ENCODE measurements at places on chromosomes 4 and X. TPM values are rescaled to one million over a fixed set of nuclear protein-coding genes. Genes with fewer than 3 reads are reported as not detected.
A peak's percentile ranks its signal among the peaks of the same experiment; 100 is the strongest.

GRCh38 chrX:51824061-51824460, 69.4 kb upstream of the MAGED1 start:
- DNase-seq, result no peak

Gene FAM184B
- total RNA-seq, result under 0.01 TPM

Gene PNMA6A
- total RNA-seq, result 1.2 TPM

GRCh38 chr4:180560896-180561295, 1682.3 kb upstream of the TENM3 start:
- no peak for DNase-seq

DNA sequence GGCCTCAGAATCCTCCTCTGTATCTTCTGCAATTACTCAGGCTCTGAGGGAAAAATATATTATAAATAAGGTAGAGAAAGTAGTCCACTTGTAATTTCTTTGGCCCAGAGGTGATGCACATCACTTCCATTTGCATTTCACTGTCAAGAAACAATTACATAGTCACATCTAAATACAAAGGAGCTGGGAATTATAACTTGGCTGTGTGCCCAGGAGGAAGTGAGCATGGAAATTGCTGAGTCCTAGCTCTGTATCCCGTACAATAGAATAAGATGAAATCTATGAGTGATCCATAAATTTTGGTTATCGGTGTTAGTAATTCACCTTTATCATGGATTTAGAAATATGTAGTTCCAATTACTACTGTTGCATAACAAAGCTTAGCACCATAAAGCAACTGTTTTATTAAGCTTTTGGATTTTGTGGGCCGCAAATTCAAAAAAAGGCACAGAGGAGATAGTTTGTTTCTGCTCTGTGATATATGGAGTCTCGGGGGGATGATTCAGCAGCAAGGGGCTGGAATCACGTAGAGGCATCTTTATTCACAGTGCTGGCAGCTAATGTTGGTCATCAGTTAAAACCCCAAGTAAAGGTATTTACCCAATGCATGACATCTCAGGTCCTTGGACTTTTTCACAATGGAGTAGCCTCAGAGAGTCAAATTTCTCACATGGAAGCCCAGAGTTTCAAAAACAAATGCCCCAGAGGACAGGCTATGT, 241.4 kb upstream of the GALNT7 start:
- DNase-seq, result no peak

- DNase-seq, result no peak
Observed at GRCh38 chrX:42384956-42385355, 393.0 kb downstream of the PPP1R2C start.

DNA sequence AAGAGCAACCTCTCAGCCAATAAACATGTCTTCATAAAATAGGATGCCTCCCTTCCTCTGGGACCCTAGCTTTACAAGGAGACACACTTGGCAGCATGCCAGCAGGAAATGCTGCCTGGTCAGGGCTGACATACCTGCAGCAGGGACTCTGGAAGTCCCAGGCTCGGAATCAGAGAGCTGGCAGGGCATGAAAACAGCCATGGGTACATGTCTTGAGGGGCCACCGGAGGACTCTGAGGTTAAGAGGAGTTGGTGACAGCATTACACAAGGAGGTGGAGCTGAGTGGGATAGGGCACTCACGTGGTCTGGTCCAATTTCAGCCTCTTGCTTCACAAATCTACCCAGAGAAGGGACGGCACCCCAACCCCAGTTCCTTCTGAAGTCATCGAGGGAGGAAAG, 15.7 kb downstream of the MSX1 start:
- no peak for DNase-seq

- DNase-seq, result no peak
Observed at GRCh38 chr4:14924076-14924811, 78.0 kb upstream of the CPEB2 start.

Gene SLC39A8
- total RNA-seq, result 11.2 TPM

GRCh38 chr4:147044241-147044640, 98.6 kb upstream of the TTC29 start:
- DNase-seq, result no peak

Gene PASD1
- not detected for total RNA-seq

- DNase-seq, result no peak
Observed at GRCh38 chrX:11968991-11969390, 169.3 kb upstream of the FRMPD4 start.

DNA sequence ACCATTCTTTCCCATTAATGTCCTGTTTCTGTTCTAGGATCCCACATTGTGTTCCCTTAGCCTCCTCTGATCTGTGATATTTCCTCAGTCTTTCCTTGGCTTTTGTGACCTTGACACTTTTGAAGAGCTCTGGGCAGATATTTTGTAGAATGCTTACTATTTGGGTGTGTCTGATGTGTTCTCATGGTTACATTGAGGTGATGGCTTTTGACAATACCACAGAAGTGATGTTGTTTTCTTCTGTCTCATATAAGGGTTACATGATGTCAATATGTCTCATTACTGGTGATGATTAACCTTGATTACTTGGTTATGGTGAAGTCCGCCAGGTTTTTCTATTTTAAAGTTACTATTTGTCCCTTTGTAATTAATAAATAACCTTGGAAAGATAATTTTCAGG, 183.7 kb downstream of the SOWAHB start:
- DNase-seq, result no peak

GRCh38 chrX:28015993-28016392, 34.7 kb upstream of the DCAF8L1 start:
- DNase-seq, result no peak

DNA sequence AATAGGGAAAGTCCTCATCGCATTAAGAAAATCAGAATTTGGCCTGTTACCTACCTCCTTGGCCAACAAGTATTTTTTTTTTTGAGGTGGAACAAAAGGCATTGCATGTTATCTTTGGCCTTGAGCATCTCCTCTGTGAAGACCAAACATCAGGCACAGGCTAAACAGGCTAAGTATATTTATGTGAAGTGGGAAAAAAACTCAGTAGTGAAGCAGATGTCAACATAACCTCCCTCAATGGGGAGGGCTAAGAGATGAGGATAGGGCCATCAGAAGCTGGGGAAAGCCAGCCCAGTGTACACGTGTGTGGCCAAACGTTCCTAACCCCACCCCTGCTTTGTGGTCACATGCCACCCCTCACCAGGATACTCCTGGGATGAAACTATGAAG, 102.5 kb downstream of the FNIP2 start:
- no peak for DNase-seq

DNA sequence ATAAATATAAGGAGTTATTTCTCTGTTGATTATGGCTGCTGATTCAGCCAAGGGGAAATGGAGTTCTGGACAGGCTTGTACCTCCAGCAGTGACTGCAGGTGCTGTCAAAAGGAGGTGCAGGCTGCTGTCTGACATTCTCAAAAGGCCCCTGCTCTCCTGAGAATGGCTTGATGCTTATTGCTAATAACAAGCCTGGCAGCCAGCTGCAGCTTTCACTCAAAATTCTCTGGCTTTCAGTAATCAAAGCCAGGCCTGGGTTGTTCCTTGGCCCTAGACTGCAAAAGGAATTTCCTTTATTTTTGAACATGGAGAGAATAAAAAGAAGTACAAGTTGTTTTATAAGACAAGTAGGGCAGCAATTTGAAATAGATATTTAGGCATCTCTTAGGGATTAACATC, 575.9 kb downstream of the MID1IP1 start:
- DNase-seq, result no peak

DNA sequence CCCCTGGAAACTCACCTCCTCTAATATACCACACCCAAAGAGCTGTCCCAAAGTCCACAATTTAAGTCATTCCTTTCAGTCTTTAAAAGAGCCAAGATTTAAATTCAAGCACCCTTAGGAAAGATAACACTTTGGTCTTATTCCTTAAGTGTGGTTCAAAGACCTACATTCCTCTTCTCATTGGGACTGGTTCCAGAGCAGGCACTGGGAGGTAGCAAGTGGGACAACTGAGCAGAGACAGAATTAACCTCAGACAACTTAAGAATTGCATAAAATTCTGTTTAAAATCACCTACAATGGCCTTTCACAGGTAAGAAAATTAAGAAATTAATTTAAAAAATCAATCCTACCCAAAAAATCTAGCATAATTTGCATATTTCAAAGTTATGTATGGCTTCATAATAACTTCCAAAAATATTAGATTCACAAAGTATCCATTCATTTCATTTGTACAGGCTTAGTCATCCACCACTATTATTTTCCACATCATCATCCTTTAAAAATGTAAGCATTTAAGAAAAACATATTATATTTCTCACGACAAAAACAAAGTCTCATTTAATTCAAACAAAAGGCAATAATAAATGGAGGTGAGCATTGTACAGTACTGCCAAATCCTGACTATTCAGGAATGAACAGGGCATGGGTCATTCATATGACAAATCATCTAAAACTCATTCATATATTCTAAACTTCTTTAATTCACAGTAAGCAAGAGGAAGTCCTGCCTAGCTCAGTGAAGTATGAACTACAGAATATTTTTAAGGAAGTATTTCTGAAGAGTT, 13.6 kb downstream of the PRSS12 start:
- peak; percentile 58 for DNase-seq

Gene ETDC
- not detected for total RNA-seq

DNA sequence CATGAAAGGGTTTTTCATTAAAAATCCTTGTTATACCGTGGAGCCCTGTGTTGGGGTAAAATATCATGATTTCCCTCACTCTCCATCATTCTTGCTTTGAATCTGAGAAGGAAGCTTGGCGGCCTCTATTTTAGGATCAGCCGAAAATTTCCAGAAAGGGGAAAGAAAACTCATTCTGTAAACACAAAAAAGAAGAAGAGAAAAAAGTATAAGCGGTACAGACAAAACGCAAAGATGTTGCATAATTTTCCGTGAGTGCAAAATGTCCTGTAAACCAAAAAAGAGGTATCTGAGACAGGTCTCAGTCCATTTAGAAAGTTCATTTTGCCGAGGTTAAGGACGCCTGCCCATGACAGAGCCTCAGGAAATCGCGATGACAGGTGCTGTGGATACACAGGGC, 5.3 kb downstream of the CSF2RA start:
- DNase-seq, result no peak

DNA sequence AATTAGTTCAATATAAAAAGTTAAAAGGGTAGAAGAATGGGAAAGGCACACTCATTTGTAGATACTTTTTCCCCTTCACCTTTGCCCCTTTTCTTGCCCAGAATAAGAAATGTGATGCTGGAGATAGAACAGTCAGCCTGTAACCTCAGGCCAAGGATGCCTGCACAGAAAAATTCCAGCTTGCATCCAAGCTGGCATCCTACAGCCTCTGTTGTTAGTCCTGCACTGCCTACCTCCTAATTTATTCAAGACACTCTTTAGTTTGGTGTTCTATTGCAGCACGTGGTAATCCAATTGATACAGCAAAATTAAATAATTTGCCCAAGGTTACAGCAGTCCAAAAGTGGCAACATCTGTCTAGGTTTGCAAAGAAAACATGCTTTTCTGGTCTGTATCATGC, 9.7 kb upstream of the USO1 start:
- DNase-seq, result peak; percentile 65

Gene CXCL10
- total RNA-seq, result not detected

Gene MAGEA12
- total RNA-seq, result not detected

GRCh38 chrX:134990801-134991481, at the start of gene SMIM10:
SMIM10 (plus strand) TSS chrX:134990991; CDS start chrX:134991096, 105 bp downstream.
- DNase-seq, result peak; percentile 83

DNA sequence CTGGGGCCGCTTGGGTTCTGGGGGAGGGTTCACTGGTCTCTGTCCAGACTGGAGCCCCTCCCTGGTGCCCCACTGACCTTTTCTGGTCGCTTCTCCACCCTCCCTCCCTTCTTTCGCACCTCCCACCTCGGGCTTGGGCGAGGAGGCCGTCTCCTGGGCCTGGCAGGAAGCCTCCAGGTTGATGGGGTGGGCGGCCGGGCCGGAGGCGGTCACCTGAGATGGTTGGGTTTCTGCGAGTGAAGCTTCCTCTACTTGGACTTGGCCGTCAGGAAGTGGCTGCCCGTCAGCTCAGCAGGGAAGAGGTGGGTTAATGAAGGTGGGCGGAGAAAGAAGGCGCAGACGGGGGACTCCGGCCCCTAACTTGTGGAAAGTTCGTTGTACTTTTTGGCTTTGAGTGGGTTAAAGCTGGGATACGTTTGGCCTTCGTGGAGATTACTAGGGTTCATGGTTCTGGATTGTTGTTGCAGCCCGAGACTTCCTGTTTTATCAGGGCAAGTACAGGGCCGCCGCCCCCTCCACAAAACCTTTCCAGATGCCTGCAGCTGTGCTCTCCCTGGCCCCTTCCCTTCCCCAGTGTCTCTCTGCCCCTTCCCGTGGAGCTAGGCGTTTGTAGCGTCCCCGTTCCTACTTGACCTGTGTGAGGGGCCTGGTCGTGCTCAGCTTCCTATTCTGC, 1.2 kb downstream of the AKAP17A start:
- DNase-seq, result peak; percentile 97

Gene RPL36A
- 105 TPM for total RNA-seq

DNA sequence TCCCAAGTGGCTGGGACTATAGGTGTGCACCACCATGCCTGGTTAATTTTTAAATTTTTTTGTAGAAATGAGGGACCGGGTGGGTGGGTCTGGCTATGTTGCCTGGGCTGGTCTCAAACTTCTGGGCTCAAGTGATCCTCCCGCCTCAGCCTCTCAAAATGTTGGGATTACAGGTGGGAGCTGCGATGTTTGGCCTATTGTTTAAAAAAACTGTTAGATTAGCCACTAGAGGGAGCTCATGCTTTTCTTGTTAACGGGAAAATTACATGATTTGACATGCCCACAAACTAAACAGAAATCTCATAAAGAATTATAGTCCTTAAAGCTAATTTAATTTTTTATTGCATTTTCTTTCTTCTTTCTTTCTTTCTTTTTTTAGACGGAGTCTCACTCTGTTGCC, 5.0 kb upstream of the SDAD1 start:
- no peak for DNase-seq

- no peak for DNase-seq
Observed at GRCh38 chr4:47617607-47618006, 132.5 kb downstream of the ATP10D start.

Gene SHROOM4
- 1.8 TPM for total RNA-seq

DNA sequence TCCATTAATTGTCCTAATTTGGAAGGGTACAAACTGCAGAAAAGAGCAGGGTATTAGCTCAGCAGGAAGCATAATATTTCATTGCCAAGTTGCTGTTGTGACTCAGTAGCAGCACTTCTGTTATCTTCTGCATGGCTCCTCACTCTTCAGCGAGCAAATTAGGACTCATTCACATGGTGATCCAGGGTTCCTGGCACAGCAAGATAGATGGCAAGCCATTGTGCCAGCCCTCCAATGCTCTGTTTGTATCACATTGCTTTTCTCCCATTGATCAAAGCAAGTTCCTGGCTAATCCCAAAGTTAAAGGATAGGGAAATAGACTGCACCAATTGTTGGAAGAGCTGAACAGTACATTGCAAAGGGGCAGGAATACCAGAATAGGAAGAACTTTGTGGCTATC, 382.5 kb upstream of the ATOH1 start:
- no peak for DNase-seq

- DNase-seq, result no peak
Observed at GRCh38 chr4:169084954-169085353, 74.9 kb upstream of the CBR4 start.
